ENCODE measurements at places on chromosomes 1 and 21. TPM values are rescaled to one million over a fixed set of nuclear protein-coding genes. Genes with fewer than 3 reads are reported as not detected.

Gene COL24A1
- polyA plus RNA-seq, result not detected

Gene FCRL1
- 0.54 TPM for polyA plus RNA-seq

Gene DDX20
- polyA plus RNA-seq, result 9.8 TPM

Gene ATP13A2
- polyA plus RNA-seq, result 61.3 TPM

Gene RPTN
- polyA plus RNA-seq, result not detected

Gene RORC
- polyA plus RNA-seq, result 46.4 TPM

Gene UBE2U
- not detected for polyA plus RNA-seq

Gene PYHIN1
- polyA plus RNA-seq, result 110 TPM

Gene HPDL
- polyA plus RNA-seq, result 1.4 TPM

Gene C1orf226
- not detected for polyA plus RNA-seq

Gene CD5L
- polyA plus RNA-seq, result not detected

Gene CDCA8
- 2.4 TPM for polyA plus RNA-seq

Gene KCNQ4
- not detected for polyA plus RNA-seq

Gene HNRNPCL1
- polyA plus RNA-seq, result not detected

Gene C1orf94
- polyA plus RNA-seq, result not detected

Gene NECAP2
- polyA plus RNA-seq, result 170 TPM

Gene BGLAP
- polyA plus RNA-seq, result not detected

Gene KRTAP20-2
- polyA plus RNA-seq, result not detected

Gene ADAMTSL4
- polyA plus RNA-seq, result not detected

Gene FCGR2B
- 0.38 TPM for polyA plus RNA-seq

Gene CD1E
- not detected for polyA plus RNA-seq

Gene NUAK2
- polyA plus RNA-seq, result 32.1 TPM

Gene SPRR2D
- polyA plus RNA-seq, result not detected

Gene CRYBG2
- 1.9 TPM for polyA plus RNA-seq

Gene HLX
- not detected for polyA plus RNA-seq

Gene TNN
- polyA plus RNA-seq, result not detected
